Stimulated activated CD8-positive, alpha-beta memory T cell treated with anti-CD3 and anti-CD28 coated beads, Interleukin-7, amount 100 ng/mL, for 24 hours (primary cell): ENCODE measurements at places on chromosomes 12 and 14.

GRCh38 chr14:31096255-31096654, 70.1 kb upstream of the STRN3 start:
- no peak for DNase-seq

- DNase-seq: no peak
These were observed 238.8 kb downstream of the PPFIA2 start for GRCh38 chr12:81520064-81520945.

GRCh38 chr12:19158923-19159322, 29.4 kb downstream of the PLEKHA5 start:
- no peak for DNase-seq

DNA sequence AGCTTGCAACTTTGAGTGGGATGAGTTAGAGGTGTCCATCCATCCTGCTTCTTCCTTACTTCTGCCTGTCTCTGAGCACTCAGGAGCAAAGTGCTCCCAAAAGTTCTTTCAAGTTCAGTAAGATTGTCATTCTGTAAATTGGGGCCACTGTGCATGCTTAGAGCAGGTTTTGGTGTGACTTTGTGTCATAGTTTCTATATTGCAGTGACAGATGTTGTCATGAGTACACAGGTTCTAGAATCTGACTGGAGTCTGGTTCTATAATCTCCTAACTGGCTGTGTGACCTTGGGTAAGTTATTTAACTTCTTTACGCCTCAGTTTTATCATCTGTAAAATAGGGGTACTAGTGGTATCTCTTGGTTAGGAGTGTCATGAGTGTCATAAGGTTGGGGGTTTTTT, 202.7 kb upstream of the BCL2L14 start:
- no peak for DNase-seq

GRCh38 chr12:68321140-68321539, 11.0 kb downstream of the MDM1 start:
- DNase-seq: no peak

DNA sequence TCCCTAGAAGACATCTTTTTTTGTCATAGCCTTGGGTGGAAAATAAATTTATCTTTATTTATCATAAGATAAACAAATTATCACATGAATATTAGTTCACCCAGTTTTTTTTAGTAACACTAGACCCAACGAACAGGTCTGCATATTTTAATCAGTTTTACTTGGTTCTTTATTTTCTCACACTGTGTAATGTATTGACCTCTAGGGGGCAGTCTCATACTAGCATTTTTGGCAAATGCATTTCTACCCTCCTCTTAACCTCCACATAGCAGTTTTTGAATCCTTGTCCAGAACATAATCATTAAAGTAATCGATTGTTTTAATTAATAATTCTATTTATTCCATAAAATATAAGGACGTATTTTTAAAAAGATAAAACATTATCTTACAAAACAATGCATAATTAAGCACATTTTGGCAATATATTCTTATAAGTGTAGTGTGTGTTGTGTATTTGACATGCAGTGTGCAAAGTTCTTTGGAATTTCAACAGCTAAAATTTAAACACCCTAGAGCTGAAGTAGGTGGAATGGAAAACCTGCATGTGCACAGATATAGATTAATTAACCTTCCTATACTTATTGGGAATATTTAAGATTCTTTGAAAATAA, 31.6 kb upstream of the PTPRQ start:
- no peak for DNase-seq

DNA sequence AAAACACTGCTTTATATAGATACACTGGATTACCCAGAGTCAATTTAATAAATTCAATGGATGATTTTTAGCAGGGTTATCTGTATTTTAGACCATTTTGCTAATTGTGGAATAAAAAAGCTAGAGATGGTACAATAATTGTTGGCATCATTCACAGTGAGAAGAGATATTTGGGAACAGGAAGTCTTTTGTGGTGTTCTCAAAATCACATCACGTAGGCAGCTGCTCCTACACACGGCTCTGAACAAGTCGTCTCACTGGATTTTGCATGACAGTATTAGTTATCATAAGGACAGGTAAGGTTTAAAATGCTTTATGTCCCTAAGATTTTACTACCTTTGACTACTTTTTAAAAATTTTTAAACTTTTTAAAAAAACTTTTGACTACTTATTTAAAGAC, 52.0 kb downstream of the PAPLN start:
- DNase-seq: no peak

DNA sequence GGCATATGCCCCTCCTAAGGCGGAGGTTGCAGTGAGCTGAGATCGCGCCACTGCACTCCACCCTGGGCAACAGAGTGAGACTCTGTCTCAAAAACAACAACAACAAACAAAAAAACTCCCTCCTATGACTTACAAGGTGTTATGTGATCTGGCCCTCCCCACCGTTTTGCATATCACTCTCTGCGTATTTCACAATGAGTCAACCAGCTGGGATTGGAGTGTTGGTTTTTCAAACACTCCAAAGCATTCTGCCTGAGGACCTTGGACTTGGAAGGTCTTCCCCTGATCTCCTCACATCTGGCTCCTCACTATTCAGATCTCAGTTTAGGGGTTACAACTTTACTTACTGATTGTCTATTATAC, 14.0 kb downstream of the MANSC1 start:
- no peak for DNase-seq

- DNase-seq: no peak
These were observed 25.0 kb upstream of the HSPB8 start for GRCh38 chr12:119153477-119154434.

DNA sequence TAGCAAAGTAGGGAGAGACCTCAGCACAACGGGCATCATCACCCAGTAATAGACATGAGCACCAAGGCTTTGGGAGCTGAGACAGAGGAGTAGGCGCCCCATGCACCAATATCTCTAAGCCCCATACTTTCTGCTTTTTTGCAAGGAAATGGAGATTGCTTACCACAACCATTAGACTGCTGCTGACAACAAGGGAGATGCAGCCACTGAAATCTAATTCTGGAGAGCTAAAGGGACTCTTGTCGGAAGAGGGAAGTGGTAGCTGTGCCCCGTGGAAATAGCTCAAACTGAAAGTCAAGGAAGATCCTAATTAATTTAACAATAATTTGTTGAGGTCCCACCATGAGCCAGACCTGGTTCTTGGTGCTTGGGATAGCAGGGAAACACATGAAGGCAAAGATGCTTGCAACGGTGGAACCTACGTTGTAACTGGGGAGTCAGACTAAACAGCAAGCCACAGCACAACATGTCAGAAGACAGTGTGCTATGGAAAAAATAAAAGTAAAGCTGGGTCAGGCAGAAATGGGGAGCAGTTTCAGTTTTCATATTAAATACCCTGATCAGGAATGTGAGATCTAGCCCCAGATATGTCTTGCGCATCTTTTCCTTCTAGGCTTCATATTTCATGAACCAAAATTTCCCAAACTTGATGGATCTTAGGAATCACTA, 1131.0 kb downstream of the BCL11B start:
- DNase-seq: no peak

DNA sequence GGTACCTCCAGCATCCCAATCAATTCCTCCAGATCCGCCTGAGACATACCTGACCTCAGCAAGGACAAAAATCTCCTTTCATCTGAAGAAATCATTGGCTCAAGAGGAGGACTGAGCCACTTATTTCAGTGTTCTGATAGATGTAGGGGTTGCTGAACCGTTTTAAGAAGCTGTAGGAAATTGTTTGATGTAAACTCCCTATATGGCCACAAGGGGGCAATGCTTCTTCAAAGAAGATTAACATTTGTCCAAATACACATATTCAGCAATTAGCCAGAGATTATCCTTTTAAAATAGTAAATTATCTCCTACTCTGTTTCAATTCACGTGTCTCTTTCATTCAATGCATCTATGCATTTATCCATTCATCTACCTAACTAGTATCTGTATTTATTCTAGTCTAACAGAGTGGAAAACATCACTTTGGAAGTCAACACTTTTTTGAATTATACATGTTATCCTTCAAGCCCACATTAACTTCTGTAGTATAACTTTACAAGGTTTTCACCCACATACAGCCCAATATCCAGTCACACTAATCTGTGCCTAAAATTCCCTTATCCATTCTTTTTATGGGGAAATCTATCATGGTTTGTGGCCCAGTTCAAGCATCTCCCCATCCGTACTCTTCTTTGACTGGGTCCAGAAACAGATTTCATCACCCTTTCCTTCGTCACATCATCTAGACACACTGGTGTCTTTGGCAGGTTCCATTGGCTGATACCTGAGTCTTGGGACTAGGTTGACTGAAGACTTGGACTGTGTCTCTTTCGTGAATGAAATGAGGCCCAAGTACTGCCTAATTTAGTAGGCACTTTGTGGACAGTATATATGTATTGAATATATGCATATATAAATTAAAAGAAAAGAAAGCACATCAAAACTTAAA, 411.0 kb upstream of the OR4E1 start:
- DNase-seq: no peak

DNA sequence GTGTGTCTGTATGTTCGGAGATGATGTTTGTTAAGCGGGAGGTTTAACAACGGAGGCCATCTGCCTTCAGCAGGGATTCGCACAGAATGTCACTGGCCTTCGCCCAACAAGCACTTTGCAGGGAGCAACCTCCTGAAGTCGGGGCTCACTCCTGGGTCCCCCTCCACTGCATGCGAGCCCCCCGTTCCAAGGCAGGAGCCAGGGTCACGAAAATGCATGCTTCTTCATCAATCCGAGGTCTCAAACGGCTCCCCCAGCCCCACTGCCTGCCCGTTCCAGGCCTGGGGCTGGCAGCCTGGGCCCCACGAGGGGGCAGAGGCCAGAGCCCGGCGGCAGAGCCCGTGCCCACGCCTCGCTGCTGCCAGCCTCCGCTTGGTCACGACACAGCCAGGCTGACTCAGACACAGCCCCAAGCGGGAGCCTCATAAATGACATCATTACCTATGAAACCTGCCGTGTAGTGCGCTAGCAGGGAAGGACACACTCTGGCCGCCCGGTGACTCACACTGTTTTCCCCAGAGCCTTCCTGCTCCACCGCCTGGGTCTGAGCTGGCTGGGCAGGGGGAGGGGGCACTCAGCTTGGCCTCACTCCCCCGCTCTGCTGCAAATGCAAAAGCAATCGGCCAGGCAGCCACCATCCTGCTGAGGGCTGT, 169.5 kb upstream of the RTL1 start:
- no peak for DNase-seq

- DNase-seq: no peak
These were observed 68.6 kb downstream of the HMGA2 start for GRCh38 chr12:65892841-65893251.

DNA sequence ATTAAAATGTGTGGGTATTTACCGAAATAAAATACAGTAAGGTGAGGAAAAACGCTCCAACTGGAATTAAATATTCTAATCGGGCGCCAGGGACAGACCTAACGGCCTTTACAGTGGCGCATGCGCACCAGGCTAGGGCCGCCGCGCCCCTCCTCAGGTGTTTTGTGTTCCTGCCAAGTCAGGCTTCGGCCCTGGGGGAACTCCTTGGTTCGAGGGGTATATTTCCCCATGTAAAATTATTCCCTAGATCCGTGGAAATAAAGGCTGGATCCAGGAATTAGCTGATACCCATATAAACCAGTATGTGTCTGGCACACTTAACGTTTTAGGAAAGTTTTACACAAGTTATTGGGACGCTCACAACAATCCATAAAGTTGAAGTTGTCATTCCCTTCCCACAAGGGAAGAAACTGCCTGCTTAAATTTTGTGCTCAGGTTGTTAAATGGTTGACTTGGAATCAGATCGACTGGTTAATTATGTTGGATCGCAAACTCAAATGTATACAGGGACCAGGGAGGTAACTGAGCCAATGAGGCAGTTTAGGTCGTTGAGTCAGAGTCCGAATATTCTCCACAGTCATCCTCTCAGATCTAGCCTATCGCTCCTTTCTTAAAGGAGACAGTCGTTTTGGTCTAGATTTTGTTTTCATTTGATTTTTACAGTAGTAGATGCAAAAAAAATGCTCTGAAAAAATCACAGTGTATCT, 621 bp upstream of the ANAPC7 start:
- DNase-seq: peak; percentile 50

GRCh38 chr12:5923043-5923605, 21.9 kb downstream of the ANO2 start:
- no peak for DNase-seq

DNA sequence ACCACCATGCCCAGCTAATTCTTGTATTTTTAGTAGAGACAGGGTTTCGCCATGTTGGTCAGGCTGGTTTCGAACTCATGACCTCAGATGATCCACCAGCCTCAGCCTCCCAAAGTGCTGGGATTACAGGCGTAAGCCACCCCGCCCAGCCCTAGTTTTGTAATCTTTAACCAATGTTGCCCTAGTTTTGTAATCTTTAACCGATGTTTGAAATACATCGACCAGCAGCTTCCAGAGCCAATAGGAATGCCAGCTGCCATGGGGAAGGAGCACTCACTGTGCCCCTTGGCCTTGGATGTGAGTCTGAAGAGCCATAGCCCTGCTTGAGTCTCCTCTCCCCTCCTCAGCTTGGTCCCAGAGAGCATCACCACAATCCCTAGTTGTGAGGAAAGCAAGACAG, 209.3 kb upstream of the RGS6 start:
- DNase-seq: no peak

GRCh38 chr14:49954171-49954631, 61.3 kb downstream of the ARF6 start:
- DNase-seq: no peak

GRCh38 chr12:6072302-6072752, 52.1 kb downstream of the VWF start:
- DNase-seq: no peak

DNA sequence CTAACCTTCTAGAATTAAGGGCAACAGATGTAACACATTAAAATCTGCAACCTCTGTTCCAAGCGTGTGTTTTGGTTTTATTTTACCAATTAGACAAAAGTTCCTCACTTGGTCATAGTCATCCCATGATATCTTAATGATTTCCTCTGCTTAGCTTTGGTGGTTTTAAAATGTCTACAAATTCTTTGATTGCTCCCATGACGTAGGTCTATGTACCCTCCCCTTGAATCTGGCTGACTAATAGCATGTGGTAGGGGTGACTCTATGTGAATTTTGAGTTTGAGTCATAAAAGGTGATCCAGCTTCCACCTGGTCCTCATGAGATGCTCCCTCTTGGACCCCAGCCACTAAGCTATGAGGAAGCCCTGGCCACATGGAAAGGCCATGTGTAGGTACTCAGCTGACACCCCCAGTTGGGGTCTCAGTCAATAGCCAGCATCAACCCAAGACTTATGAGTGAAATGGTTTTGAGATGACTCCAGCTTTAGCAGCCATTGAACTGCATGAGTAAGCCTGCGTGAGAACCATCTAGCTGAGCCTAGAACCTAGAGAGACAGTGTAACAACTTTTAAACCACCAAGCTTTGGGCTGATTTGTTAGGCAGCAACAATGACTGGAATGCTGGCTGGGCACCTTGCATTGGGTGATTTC, 247.1 kb downstream of the MSRB3 start:
- DNase-seq: no peak

GRCh38 chr12:16076970-16077522, 165.9 kb downstream of the DERA start:
- no peak for DNase-seq

GRCh38 chr14:89983375-89983774, 27.6 kb downstream of the TDP1 start:
- no peak for DNase-seq

GRCh38 chr14:88189417-88190191, 133.5 kb downstream of the KCNK10 start:
- peak; percentile 21 for DNase-seq

- no peak for DNase-seq
These were observed 167.7 kb downstream of the DYRK2 start for GRCh38 chr12:67816269-67816668.
